ENCODE measurements at places on chromosomes 6 and 20.

GRCh38 chr6:18335948-18336347, 51.2 kb upstream of the RNF144B start:
- no peak for DNase-seq

GRCh38 chr6:155310596-155310995, 3.7 kb downstream of the TFB1M start:
- no peak for DNase-seq

- no peak for DNase-seq
Measured at GRCh38 chr20:35490736-35491181, 35.4 kb downstream of the CEP250 start.

GRCh38 chr20:26276554-26277210, 580.0 kb upstream of the ZNF337 start:
- peak; percentile 79 for DNase-seq

- no peak for DNase-seq
Measured at GRCh38 chr20:57660181-57660921, 40.1 kb upstream of the ZBP1 start.

DNA sequence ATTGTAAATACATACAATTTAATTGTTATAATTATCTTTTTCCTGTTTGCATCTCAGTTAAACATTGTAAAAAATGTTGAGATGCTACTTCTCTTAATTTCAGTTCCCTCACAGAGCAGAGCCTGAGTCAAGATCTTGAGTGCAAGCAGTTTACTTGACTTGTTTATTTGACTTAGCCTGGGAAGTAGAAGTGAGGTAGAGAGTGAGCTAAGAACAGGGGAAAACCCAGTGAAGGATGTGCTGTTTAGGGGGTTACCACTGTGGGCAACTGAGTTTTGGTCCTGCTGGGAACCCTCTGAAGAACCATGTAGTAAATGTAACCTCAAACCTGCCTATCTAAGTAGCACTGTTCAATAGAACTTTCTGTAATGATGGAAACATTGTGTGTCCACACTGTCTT, 495.2 kb upstream of the FLRT3 start:
- no peak for DNase-seq

GRCh38 chr20:38002422-38002821, 30.8 kb downstream of the TTI1 start:
- DNase-seq, result no peak

GRCh38 chr6:53294095-53294494, 54.7 kb downstream of the ELOVL5 start:
- peak; percentile 45 for DNase-seq

DNA sequence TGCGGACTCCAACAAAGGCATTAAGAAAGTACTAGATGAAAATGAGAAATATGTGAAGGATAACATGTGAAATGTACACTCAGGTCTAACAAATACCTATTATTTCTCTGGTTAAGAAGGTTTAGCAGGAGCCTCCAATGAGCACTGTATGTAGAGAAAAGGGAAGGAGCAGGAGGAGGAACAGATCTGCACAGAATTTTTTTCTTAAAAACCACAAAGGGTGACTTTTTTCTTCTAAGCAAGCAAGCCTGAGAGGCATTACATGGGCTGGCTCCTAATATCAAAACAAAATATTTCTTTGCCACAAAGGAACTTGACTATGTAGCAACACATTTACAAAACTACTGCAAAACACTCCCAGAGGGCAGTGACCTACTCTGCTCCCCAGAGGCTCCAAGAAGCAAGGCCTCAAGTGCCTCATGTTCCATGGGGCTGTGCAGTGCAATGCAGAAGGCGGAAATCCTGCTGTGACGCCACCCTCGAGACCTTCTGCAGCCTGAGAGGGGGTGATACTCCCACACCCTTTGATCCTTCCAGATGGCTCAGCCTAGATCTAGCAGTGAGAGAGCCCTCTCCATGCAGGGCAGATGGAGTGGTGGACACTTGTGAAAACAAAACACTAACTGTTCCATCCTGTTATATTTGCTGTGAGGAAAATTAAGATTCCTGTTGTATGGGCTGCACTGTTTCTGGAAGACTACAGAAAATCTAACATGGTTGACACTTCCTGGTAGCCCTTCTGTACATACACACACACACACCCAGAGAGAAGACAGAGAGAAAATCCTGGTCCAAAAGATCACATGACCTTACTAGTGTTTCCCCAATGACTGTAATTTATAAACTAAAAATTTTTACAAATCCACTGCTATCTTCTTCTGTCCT, 36.0 kb upstream of the SMIM29 start:
- no peak for DNase-seq

- no peak for DNase-seq
Measured at GRCh38 chr20:58103517-58103904, 124.9 kb downstream of the ANKRD60 start.

DNA sequence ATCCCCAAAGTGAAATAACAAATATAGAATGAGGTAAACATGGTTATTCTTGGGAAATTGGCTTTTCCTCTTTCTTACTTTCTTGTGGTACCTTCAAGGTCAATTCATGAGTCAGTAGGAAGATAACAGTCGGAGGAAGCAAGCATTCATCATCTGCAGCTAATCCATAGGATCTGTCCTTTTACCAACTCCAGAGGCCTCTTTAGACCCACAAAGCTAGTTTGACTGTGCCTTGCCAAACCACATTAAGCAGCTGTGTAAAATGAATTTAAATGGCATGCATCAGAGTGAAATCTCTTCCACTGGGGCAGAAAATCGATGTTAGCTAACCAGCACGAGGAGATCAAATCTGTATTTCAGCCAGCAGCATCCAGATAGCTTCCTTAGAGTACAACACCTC, 171.3 kb downstream of the TMEM242 start:
- DNase-seq, result peak; percentile 85

DNA sequence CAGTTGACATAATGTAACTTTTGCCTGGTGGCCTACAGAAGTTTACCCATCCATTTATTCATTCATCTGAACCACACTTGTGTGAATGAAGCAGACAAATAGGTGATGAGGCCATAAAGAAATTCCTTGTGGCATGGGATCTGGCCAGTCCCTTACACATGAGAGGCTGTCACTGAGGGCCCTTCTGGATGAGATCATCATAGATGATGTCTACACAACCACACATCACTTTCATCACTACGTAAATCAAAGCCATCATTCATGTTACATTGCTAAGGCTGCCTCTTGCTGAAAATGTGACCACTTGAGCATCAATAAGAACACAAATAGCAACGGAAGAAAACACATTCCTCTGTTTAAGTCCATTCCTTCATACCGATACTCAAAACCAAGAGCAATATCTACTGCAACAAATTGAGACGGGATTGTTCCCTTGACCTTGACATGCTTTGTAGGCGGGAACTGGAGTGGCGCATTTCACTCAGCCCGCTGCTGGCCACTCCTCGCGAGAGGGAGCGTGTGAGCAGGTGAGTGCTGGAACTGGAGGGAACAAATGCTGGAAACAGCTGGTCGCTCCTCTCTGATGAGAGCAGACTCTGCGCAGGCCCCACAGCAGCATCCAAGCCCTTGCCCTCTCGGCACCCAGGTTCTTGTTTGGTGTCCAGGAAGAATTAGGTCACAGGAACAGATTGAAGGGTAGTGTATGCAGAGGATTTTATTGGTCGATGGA, 49.3 kb downstream of the FAM50B start:
- no peak for DNase-seq

DNA sequence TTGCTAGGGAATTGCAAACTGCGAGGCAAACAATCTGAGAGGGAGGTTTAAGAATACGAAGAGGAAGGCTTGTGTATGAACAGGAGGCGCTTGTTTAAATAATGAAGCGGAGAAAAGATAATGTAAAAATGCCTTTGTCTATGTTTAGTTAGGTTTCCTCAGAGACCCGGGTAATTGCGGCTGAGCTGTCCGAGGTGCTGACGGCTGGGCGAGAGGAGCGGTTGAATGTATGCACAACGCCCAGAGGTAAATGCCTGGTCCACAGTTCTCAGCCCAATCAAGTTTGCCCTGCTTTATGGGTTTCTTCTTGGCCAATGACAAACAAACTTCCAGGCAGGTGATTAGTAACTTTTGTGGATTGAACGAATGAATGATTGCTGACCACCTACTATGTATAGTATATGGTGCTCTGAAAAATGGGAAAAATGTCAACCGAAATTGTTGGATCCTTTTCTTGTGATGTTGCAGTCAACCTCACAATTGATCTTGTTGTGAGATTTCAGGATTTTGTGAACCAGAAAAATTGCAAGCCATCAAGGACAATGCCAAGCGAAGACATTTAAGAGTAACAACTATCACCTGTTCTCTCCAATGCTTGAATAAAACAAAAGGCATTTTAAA, 38.3 kb upstream of the SLC32A1 start:
- peak; percentile 85 for DNase-seq

DNA sequence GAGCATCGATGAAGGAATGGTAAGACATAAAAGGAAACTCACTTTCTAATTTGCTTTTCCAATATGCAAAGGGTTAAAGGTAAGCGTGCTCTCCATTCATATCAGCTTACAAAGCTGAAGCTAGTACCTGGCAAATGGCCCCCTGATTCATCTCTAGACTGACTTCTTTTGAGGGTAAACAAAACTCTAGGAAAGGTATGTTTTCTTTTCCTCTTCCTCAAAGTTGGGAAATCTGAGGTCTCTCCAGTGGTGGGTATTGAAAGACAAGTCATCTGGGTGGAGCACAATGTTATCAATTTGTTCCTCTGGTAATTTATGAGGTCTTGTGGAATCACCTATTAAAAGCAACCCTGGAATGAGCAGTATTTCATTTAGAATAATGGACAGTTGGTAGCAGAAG, 7.9 kb upstream of the FBXO30 start:
- no peak for DNase-seq

GRCh38 chr20:59676126-59676850, 71.9 kb downstream of the PHACTR3 start:
- no peak for DNase-seq

DNA sequence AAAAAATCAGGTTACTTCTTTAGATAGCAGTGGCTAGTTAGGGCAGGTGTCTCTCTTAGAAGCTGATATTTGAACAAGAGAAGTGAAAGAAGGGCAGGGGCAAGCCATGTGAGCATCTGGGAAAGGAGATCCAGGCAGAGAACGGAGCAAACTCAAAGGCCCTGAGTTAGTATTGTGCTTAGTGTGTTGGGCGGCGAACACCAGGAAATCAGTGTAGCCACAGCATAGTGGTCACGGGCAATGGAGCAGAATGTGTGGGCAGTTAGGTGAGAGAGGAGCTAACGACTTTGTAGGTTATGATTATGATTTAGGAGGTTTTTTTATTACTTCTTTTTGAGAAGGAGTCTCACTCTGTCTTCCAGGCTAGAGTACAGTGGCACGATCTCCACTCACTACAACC, 229.3 kb downstream of the TMEM242 start:
- no peak for DNase-seq

DNA sequence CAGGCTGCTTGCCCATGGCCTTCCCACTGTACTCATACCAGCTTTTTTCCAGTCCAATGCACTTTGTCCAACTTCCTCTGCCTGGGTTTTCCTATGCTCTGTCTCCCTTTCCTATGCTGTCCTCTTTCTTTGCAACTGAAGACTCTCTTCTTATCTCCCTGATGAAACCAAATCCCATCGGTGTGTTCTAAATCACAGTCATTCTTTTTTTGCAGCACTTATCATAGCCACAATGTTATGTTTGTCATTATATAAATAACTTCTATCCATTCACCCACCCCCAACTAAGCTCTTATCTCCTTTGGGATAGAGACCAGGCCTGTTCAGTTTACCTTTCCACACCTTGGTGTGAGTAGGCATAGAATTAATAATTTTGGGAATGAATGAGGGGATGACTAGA, 121.0 kb downstream of the GPX5 start:
- no peak for DNase-seq

- no peak for DNase-seq
Measured at GRCh38 chr6:14456941-14457340, 339.4 kb downstream of the CD83 start.

- peak; percentile 3 for DNase-seq
Measured at GRCh38 chr20:6185268-6185667, 62.4 kb upstream of the FERMT1 start.

DNA sequence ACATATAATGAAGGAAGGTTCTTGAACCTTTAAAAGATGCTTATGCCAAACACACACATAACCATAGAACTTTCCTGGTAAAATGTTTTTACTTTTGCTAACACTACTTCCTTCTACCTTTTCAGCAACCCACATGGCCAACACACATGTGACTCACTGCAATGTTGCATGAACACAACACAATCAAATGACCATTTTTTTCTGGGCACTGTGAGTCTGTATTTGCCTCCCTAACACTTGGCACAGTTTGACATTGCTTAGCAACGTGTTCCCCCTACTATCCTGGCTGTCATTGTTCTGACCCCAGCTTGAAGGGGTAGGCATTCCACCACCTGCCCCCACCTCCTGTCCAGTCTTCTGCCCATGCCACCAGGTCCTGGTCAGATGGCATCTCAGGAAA, 204.8 kb upstream of the PRND start:
- DNase-seq, result no peak

- DNase-seq, result peak; percentile 20
Measured at GRCh38 chr6:141906569-141907080, 226.1 kb upstream of the GJE1 start.

DNA sequence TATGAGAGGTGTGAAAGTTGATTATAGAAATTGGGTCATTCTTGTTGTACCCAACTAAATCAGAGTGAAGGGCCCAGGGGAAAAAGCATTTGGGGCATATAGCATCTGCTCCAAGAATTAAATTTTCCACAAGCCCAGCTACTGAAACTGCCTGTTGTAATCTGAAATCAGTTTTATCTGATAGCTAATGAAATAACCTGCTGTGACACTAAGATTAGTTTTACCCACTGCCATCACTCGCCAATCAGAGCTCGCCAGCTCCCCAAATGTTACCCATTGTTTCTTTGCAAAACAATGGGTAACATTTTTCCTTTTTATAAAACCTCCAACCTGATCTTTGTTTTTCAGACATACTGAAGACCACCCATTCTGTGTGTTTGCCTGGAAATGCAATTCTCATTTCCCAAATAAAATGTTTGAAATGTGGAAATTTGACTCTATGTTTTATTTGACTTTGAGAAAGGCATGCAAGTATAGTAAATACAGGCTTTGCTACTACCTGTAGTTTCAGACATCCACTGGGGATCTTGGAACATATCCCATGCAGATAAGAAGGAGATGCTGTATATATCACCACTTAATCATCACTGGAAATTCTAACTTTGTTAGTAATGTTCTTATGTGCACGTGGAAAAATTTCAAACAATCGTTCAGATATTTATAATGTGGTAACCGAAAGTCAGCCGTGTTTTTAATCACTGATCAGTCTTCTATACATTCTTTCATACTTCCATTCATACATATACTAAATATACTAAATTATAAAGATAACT, 6.3 kb upstream of the AHI1 start:
- no peak for DNase-seq
